ENCODE measurements at places on chromosomes 4 and X. TPM values are rescaled to one million over a fixed set of nuclear protein-coding genes. Genes with fewer than 3 reads are reported as not detected.
A peak's percentile ranks its signal among the peaks of the same experiment; 100 is the strongest.

Gene GAGE1
- not detected for total RNA-seq

Gene HEPH
- total RNA-seq, result 91.7 TPM

Gene CHST7
- 4.1 TPM for total RNA-seq

Gene COL4A6
- total RNA-seq, result 0.41 TPM

Gene EDA2R
- 2.0 TPM for total RNA-seq

Gene GCNA
- total RNA-seq, result 1.8 TPM

Gene BEX5
- 0.69 TPM for total RNA-seq

Gene STAP1
- total RNA-seq, result not detected

Gene ANK2
- total RNA-seq, result 229 TPM

- no peak for DNase-seq
Observed at GRCh38 chr4:145297556-145297955, 117.2 kb upstream of the OTUD4 start.

GRCh38 chr4:136441629-136442282, 1090.5 kb downstream of the PCDH18 start:
- no peak for DNase-seq

DNA sequence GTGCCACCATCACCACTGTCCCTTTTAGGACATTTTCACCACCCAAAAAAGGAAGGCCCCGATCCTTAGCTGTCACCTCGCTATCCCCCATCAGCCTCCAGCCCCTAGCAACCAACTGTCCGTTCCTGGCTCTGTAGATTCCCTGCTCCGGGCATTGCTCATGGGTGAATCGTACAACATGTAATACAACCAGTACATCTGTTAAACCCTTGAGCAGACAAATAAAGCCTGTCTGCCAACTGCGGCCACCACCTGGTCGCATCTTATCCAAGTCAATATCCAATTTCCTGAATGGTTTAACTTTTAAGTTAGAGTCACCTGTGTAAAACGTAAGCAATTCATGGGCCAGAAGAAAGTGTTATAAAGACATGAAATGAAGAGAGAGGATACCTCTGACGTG, 251.9 kb downstream of the AFAP1 start:
- no peak for DNase-seq

DNA sequence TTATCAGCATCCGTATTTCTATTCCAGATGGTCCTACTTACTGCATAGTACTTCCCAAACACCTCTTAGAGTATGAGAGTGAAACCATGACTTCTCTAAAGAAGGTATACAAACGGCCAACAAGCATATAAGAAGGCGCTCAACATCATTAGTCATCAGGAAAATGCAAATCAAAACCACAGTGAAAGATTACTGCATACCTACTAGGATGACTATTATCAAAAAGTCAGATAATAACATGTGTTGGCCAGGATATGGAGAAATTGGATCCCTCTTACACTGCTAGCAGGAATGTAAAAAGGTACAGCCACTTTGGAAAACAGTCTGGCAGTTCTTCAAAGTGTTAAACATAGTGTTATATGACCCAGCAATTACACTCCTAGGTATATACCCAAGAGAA, 215.3 kb upstream of the CXorf66 start:
- DNase-seq, result no peak

- DNase-seq, result no peak
Observed at GRCh38 chrX:27863809-27864208, 56.0 kb downstream of the MAGEB10 start.

DNA sequence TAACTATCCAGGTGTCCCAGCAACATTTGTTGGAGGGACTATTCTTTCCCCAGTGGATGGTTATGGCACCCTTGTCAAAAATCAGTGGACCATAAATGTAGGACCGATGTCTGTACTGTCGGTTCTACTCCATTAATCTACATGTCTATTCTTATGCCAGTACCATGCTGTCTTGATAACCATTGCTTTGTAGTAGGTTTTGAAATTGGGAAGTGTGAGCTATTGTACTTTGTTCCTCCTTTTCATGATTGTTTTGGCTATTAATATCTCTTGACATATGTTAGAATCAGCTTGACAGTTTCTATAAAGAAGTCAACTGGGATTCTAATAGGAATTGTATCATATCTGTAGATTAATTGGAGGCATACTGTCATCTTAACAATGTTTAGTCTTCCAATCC, 112.7 kb downstream of the HNRNPD start:
- DNase-seq, result no peak

GRCh38 chrX:38494239-38494823, 67.0 kb upstream of the TSPAN7 start:
- DNase-seq, result no peak

DNA sequence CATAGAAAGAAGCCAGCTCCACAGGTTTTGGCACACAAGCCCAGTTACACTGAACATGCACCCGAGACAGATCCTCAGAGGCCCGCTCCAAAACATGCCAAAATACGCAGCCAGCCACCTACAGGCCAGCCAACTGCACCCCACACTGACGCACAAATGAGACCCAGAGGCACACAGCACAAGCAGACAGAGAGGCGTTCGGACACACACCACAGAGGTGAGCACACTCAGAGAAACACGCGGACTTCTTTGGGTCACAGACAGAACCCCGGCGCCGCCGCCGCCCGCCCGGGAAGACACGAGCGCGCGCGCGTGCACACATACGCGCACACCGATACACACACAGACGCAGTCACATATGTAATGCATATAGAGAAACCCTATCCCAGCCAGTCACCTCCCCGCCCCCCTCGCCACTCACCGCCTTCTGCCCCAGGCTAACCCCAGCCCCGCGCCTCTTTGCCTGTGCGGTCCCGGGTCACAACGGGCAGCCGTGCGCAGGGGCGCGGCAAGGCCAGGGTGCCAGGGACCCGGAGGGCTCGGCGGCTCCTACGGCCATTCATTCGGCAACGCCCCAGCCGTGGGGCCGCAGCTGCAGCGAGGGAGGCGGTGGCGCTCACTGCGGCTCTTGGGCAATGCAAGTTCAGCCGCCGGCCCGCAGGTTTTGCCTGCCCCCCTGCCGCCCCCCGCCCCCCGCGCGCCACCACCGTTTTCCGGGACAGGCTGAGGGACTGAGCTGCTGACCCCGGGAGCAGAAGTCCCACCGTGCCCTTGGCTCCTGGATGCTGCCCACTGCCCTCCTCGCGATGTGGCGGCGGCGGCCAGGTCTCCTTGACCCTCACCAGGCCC, 553 bp downstream of the SEPTIN6 start:
- peak; percentile 66 for DNase-seq

- DNase-seq, result no peak
Observed at GRCh38 chrX:73863852-73864251, 300.9 kb downstream of the CHIC1 start.

DNA sequence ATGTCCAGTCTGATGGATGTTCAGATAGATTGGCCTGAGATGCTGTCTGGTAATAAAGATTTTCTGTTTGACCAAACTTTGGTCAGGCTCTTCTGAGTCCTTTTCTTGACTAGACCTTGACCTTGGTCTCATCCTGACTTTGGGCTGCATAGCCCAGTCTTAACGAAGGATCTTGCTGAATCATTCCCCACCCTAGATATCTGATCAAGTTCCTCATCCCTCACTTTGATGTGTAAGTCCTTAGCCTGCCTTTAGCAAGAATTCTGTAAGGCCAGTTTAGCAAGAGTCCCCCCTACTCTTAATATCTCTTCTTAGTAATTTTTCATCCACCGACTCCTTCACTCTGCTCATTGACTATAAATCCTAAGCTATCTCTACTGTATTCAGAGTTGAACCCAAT, 244.4 kb upstream of the JADE1 start:
- DNase-seq, result no peak

- no peak for DNase-seq
Observed at GRCh38 chr4:111991163-111991562, 154.1 kb upstream of the FAM241A start.

- DNase-seq, result no peak
Observed at GRCh38 chr4:109294468-109295020, 7.9 kb downstream of the COL25A1 start.

DNA sequence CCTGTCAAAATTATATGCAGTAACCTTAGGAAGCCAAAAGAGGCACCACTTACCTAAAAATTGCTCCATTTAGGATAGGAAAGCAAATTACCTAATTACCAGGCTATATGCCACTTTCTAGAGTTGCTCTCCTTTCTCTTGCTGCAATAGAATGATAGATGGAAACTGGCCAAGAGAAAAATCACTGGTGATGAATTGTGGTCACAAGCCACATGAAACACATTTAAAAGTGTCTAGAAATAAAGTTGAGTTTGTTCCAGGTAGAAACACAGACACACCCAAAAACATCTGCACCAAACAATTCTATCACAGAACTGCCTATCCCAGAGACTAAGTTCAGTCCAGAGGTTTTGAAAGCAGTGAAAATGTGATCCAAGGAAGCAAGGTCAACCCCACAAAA, 337.7 kb downstream of the PCDH19 start:
- no peak for DNase-seq

DNA sequence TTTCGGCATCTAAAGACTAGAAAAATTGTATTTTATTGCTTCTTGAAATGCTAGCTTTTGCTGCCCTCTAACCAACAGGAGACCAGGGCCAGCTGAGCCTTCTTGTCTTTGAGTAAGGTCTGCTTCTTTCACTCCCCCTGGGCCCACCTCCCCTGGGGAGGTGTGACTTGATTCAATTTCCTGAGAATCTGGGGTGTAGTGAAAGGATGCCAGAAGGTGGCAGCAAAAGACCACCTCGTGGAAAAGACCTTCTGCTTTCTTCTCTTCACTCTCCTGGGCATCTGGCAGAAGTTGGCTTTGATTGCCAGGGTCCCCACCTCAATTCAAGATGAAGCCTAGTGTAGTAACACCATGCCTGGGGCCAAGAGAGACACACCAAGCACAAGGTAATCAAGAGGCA, 96.5 kb upstream of the MAOA start:
- DNase-seq, result peak; percentile 53

GRCh38 chr4:17687237-17687857, 72.9 kb downstream of the MED28 start:
- no peak for DNase-seq

GRCh38 chr4:153655928-153656327, 28.2 kb upstream of the TLR2 start:
- DNase-seq, result peak; percentile 77

DNA sequence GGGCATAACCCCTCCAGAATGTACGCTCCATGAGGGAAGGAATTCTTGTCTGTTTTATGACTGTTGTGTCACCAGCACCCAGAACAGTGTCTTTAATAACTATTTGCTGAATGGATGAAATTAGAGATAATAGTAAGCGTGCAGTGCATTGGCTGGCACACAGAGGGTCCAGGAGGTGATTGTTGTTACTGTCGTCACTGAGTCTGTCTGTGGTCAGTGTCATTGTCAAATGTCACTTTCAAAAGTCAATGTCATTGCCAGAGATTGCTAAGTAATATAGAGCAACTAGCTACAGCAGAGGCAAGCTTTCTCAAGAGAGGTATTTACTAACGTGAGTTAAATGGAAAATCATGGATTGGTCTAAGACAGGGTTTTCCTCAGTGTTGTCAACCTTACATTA, 70.7 kb downstream of the ARHGEF38 start:
- DNase-seq, result no peak

DNA sequence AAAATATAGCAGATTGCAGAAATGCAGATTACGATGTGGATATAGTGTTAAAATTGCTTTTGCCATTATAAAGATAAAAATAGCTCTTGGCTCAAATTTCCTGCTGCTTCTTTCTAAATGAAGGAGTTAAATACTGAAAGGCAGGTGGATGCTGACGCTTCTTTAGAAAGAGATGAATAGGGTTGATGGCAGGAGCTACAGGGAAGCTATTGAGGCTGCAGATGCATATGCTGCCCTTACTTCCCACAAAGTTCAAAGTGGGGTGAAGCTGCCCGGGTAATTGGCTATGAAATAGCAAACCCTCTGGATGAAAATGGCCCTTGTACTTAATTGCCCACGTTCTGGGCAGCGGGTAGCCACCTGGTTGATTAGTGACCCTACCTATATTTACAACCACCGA, 379.5 kb downstream of the ZIC3 start:
- DNase-seq, result no peak

GRCh38 chr4:158535130-158535614, 13.5 kb downstream of the RXFP1 start:
- peak; percentile 9 for DNase-seq

- no peak for DNase-seq
Observed at GRCh38 chrX:14753441-14753840, 119.4 kb downstream of the FANCB start.

DNA sequence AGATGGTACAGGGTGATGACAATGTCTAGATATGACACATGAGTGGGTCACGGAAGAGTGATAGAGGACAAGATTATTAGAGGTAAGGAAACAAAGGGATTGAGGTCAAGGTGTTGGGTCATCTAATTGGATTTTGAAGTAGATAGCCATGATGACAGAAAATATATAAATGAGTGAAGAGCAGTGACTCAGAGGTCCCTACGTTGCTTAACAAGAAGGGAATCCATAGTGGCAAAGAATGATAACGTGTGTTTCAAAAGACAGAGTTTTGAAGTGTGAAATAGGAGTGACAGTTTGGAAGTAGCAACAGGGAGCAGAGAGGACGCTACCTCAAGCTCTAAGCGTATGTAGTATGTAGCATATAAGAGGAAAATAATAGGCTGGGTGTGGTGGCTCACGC, 22.2 kb upstream of the CAMK2D start:
- no peak for DNase-seq

DNA sequence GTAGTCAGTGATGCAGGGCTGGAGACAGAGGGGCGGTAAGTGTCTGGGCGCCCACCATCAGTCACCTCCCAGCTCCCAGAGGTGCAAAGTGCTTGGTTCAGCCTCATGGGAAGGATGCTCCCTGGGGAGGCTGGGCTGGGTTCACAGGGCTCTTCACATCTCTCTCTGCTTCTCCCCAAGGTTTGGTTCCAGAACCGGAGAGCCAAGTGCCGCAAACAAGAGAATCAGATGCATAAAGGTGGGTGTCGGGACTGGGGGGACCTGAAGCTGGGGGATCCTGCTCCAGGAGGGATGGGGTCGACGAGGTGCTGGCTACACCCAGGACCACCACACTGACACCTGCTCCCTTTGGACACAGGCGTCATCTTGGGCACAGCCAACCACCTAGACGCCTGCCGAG, 10.1 kb downstream of the SHOX start:
- DNase-seq, result no peak

- no peak for DNase-seq
Observed at GRCh38 chrX:17299206-17299605, 75.8 kb upstream of the NHS start.
